ENCODE measurements at places on chromosomes 4 and X.

- no peak for DNase-seq
These were observed 73.0 kb downstream of the USP46 start for GRCh38 chr4:52586069-52586468.

DNA sequence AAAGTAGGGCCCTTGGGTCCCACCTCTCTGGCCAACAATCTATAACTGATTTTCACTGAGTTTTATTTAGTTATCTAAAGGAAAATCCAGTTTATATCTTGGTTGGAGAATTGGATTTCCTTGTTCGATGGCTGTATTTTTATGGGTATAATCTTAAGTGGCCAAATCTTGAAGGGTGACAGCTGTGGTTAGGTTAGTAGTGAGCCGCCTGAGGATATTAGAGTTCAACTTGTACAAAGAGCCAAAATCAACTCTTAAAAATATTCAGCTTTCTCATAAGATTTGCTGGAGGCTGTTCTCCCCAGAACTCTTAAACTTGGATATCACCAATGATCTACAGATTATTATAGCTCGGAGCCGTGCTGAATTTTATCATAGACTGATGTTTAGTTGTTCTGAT, 54.6 kb upstream of the UNC5C start:
- DNase-seq = no peak

- no peak for DNase-seq
These were observed 3.8 kb downstream of the TET2 start for GRCh38 chr4:105150503-105150902.

DNA sequence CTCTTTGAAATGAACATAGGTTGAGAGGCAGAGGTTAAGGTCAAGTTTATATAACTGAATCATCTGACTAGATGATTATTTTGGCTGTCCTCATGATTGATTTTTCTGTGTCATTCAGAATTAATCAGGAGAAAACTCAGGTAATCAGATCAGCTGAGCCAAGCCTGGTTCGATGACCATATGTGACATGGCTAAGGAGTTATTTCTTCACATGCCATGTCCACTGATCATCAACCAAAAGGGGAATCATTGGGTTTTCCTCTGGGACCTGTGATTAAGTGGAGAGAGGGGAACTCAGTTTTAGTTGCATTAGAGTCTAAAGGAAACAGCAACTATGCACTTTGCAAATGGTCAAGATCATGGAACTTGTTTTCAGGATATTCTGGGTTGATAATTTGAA, 20.3 kb upstream of the PACRGL start:
- DNase-seq = no peak

DNA sequence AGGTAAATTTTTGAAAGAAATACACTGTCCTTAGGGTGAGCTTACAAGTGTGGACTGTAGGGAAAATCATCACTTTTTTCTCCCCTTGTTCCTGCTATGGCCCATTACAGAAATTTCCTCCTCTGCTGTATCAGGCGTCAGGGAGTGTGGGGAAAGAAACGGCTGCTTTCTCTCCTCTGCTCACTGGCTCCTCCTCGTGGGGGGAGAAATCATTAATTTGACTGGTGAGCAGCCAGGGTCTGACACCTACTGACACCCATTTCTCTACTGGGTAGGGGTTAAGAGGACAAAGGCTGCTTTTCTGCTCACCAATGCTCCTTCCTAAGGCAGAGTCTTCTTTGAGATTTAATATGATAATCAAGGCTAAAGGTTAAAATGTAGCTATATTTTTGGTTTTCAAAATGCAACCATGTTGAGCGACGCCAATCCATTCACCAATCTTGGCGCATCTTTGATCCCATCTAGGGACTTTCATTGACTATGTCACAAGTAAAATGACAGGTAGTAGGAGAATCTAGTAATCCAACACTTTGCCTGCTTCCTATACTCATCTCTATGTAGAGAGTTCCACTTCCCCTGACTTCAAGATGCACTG, 25.1 kb downstream of the SETD7 start:
- peak; percentile 29 for DNase-seq

DNA sequence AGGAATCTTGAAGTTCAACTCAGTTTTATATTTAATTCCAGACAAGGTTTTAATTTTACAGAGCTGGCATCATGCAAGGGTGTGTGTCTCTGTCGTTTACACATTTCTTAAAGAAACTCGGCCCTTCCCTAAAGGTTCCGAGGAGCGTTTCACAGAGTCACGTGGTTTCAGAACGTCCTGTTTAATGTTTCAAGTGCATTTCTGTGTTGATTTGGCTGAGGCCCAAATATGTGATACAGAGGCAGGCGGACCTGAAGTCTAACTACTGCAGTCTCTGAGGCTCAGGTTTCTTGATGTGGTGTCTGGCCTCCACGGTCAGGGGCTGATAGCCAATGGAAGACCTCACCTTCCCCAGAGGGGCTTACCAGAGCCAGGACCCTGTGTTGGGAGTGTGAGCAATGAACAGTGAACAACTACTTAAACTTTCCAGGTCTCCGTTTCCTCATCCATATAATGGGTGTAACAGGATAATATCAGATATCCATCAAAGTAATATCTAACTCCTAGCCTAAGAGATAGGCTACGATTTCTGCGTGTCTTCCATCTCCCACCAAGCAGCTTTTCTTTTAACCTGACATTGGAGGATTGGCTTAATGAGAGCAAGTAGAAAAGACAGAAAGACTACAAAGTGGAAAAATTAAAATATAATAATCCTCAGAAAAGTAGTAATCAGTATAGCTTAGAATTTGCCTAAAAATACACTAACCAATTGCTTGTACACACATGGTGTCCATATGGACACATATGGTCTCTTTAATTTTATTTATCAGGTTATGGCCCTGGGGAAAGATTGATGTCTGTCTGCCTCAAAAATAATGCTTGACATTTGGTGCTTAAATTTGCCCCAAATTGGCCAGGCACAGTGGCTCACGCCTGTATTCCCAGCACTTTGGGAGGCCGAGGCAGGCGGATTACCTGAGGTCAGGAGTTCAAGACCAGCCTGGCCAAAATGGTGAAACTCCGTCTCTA, 50.0 kb upstream of the TRIM2 start:
- no peak for DNase-seq

- DNase-seq = no peak
These were observed 1.9 kb upstream of the FTSJ1 start for GRCh38 chrX:48474127-48474526.

GRCh38 chr4:10092481-10093270, 23.9 kb downstream of the WDR1 start:
- DNase-seq = no peak

DNA sequence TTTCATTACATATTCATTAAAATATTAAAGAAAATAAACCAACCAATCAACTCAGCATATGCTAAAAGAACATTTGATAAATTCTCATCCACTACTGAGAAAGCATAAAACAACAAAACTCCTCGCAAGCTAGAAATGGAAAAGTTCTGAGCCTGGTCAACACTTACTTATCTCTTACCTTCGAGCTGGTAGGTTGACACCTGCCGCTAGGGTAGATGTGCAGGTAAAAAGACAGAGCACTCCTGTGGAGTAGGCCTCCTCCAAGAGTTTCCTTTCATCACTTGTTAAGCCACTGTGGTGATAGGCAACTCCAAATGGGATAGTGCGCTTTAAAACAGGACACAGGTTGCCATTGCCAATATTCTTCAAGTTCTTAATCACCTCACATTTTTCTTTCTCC, 18.9 kb downstream of the HELQ start:
- DNase-seq = no peak

GRCh38 chrX:17470136-17470535, 95.1 kb downstream of the NHS start:
- DNase-seq = no peak

GRCh38 chrX:24231641-24232179, 82.2 kb downstream of the SUPT20HL2 start:
- no peak for DNase-seq

GRCh38 chrX:131918839-131919238, 104.3 kb upstream of the STK26 start:
- DNase-seq = no peak

DNA sequence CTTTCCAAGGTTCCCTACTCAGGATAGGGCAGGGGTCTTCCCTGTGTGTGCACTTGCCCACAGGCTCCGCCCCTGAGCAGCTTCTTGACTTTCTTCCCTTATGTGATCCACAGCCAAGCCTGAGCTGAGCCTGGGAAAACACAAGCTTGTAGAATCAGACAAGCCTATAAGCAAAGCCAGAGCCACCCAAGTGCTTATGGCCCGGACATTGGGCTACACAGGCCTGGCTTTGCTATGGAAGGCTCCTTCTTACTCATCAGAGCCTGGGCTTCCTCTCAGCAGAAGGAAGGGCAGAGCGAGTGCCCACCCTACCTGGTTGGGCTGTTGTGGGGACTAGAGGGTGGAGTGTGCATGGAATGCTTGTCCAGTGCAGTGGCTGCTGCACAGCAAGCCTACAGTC, 1.3 kb upstream of the TNIP2 start:
- DNase-seq = no peak

GRCh38 chrX:20527558-20528011, 260.9 kb upstream of the RPS6KA3 start:
- DNase-seq = no peak

DNA sequence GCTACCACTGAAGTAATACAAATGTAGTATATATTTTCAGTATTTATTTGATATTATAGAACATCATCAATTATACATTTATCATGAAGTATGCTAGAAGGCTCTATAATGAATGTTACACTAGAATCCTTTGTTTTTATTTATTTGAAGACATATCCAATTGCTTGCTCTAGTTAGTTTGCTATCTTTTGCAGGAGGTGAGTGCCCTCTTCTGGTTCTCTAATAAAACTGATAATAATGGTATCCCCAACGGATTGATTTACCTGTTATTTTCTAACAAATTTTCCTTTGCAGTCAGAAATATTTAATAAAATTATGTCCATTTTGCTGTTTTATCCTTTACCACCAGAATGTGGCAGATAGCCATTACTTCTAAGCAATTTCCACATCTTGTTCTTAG, 274.3 kb upstream of the TACR3 start:
- no peak for DNase-seq

DNA sequence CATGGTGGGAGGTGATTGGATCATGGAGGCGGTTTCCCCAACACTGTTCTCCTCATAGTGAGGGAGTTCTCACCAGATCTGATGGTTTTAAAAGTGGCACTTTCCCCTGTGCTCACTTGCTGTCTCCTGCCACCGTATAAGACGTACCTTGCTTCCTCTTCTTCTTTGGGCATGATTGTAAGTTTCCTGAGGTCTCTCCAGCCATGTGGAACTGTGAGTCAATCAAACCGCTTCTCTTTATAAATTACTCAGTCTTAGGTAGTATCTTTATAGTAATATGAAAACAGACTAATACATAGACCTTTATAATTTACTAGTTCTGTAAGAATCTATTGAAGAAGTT, 82.5 kb upstream of the PITX2 start:
- DNase-seq = no peak

- peak; percentile 37 for DNase-seq
These were observed 27.8 kb upstream of the ADH7 start for GRCh38 chr4:99462875-99463464.

DNA sequence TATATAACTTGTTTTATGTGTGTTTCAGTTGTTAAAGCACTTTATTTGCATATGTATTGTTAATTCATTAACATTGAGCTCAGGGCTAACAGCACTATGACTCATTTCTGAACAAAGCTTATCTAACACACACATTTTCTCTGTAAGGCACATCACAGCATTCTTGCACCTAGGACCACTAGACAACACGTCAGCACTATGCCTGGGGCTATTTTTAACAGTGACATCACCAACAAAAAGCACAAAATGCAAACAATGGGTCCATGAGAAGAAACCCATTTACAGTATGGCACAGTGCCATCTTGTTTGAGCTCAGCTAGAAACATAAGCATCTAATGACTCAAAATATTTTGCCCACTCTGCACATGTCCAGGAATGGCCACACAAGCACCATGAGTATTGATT, 124.4 kb downstream of the RELL1 start:
- DNase-seq = no peak

DNA sequence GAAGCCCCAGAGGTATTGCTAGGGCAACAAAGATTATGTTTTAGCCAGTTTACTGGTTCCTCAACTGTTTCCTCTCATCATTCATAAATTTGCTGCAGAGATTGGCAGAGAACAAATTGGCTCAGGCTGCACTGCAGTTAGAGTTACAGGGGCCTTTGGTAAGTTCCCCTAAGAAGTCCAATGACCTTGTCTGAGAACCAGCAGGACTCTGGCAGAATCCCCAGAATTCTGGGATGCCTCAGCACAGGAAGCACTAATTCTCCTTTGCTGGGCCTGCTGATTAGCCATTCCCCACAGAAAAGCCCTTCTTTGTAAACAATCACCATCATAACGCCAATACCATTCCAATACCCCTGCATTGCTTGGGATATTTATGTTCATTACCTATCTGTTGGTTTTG, 151.3 kb downstream of the USP46 start:
- DNase-seq = no peak

- DNase-seq = no peak
These were observed 94.6 kb downstream of the PPP3CA start for GRCh38 chr4:101252721-101253120.

DNA sequence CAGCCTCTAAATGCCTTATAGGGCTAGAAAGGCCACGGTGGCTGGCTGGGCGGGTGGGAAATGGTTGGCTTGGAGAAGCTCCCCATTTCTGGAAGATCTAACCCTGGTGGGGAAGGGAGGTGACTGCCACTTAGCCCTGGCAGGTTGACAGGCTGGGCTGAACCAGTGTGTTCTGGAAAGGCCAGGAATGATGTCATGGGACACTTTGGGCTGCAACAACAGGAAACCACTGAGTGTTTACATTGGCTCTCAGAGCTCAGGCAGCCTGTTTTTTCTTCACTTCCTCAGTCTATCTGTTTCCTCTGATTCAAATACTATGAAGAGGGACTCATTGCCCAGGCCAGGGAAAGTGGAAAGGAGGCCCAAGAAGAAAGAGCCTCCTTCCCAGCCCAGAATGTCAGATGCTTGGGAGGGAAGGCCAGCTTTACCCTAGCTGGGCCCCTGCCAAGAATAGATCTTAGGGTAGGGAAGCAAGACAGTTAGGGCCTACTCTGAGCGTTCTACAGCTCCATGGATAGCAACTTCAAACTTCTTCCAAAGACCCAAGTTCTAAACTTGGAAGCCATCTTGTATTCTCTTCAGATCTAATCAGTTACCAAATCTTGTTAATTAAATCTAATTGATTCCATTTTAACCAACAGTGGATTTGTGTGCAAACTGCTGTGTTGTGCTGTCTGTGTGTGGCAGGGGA, 65.8 kb upstream of the MSN start:
- peak; percentile 42 for DNase-seq

DNA sequence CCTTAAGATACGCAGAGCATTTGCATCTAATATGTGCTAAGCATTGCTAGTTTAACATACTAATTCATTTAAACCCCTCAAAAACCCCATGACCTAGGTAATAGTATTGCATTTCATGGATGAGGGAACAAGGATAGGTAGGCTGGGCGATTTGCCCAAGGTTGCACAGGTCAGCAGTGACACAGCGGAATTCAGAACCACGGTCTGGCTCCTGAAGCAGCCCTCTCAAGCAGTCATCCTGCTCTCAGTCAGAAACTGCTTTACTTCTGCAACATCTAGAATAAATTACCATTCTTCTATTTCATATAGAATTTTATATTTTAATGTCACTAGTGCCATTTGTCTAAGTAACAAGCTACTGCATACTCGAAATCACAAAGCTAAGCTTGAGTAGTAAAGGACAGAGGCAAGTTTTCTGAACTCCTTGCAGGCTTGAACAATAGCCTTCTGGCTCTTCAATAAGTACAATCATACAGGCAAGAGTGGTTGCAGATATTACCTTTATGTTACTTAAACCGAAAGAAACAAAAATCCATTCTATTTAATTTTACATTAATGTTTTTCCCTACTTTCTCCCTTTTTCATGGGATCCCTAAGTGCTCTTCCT, 555 bp upstream of the SPP1 start:
- DNase-seq = no peak

GRCh38 chr4:95013236-95013635, 255.5 kb downstream of the BMPR1B start:
- no peak for DNase-seq

- DNase-seq = no peak
These were observed 5.5 kb downstream of the GSTCD start for GRCh38 chr4:105714071-105714521.
